ENCODE measurements at places on chromosomes 3 and 15. TPM values are rescaled to one million over a fixed set of nuclear protein-coding genes. Genes with fewer than 3 reads are reported as not detected.

- DNase-seq = no peak
These were observed 209.7 kb downstream of the P3H2 start for GRCh38 chr3:189911001-189911400.

GRCh38 chr3:32442766-32443165 is 51.1 kb downstream of the CMTM7 start:
- DNase-seq = no peak

GRCh38 chr3:133153382-133153781 is 115.2 kb downstream of the TMEM108 start:
- DNase-seq = no peak

DNA sequence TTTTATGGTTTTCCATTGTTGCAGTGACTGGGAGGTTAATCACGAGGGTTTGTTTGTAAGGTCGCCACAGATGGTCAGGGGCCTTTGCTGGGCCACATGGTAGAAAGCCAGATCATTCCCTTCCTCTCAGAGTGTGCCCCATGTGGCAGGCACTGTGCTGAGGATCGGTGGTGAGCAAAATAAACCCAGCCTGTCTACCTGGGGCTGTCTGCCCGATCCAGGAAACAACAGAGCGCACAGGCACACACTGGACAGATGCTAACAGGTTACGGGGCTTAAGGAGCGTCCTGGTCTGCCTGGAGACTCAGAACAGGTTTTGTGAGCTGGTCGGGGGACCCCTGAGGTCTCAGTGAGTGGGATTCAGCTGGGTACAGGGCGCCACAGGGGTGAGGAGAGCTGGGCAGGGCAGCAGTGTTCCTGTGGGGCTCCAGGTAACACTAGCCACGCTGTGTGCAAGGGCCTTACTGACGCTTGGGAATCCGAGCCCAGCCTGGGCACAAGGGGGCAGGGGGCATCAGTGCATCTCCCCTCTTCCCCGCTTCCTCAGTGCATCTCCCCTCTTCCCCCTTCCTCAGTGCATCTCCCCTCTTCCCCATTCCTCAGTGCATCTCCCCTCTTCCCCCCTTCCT is 136.4 kb downstream of the DNAJB8 start:
- no peak for DNase-seq

GRCh38 chr3:181713280-181713647 is 1.5 kb downstream of the SOX2 start:
- no peak for DNase-seq

DNA sequence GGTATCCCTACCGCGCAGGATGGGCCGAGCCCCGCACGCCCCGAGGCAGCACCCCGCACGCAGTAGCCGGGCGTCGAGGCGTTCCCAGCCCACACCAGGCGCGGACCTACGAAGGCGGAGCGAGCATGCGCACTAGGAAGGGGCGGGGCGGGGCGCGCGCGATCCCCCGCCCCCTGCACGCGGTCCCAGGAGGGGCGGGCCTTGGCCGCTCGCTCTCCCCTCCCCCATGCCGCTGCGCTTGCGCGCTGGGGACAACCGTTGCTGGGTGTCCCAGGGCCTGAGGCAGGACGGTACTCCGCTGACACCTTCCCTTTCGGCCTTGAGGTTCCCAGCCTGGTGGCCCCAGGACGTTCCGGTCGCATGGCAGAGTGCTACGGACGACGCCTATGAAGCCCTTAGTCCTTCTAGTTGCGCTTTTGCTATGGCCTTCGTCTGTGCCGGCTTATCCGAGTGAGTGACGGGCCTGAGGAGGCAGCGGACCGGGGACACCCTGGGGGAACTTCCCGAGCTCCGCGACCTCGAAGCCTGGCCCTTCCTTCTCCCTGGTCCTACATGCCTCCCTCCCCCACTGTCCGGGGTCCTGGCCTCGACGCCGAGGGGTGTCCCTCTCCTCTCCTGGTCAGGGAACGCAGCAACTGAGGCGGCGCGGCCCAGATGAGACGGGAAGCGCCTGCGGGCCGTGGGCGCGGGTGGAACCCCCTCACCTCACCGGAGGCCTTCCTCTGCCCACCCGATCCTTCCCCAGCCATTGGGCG is at the start of gene SPESP1:
Gene SPESP1 (plus strand): TSS at position 258 of the 755 bp plus-strand sequence. CDS start 129 bp downstream, at position 387.
- peak; percentile 77 for DNase-seq

DNA sequence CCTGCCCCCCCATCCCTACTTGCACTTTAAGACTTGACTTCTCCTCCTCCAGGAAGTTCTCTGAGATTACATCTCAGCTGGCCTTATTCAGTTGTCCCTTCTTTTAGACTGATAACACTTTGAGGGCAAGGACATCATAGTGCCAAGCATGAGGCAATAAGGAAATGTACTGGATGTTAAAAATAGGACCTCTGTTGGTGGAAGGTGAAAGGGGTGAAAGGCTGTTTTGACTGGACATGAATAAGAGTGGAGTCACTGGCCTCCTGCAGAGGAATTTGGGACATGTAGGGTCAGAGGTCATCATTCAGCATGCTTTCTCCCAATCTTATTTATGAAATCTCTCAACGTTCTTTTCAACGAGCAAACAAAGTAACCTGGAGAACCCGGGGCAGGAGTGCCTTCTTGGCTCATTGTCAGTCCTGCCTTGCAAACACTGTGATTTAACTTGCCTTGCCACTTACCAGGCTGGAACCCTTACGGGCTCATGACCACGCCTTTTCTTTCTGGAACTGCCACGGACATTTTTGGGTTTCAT is 38.6 kb downstream of the TRIM71 start:
- no peak for DNase-seq

DNA sequence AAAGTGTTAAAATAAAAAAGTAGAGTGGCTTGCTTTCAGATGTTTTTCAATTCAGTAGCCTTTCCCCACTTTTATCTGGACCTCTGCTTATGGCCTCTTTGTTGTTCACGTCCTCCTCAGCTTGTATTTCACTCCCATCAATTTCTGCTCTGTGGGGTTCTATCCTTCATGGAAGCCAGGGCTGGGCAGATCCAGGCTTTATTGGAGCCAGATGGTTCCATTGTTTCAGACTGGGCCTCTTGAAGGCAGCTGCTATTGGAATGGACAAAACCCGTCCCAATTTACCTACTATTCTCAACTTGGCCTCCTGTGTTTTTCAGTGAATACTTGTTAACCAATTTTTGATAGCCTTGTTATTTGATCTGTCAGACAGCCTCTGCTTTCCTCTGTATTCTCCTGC is 10.9 kb upstream of the AADACL2 start:
- peak; percentile 2 for DNase-seq

DNA sequence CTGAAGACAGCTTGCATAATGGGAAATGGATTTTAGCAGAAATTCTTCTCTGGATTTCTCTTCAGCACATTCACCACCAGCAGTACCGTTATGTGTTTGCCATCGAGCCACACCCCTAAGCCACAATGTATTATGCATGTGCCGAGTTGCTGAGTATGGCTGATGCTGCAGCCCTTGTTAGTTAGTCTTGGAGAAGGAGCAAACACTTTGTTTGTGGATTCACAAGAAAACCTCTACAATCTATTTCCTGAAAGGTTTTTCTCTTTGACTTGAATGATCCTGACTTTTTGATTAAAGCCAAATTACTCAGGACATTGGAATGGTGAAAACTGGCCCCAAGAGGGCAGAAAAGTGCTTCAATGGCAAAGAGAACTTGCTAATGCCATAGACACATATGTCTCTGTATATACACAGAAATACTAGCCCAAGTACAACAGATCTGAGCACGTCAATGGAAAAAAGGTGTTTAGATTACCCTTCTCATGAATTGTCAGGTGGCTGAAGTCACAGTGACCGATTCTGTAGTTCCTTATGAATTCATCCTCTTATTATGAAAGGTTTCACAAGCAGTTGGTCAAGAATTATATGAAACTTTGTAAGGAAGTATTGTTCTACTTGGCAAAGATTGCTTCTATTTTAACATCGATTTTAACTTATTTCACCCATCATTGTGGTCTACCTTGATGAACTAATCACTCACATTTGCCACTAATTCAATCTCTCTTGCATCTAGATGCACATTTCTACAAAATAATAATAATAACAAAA is 103.0 kb downstream of the P3H2 start:
- DNase-seq = peak; percentile 71

DNA sequence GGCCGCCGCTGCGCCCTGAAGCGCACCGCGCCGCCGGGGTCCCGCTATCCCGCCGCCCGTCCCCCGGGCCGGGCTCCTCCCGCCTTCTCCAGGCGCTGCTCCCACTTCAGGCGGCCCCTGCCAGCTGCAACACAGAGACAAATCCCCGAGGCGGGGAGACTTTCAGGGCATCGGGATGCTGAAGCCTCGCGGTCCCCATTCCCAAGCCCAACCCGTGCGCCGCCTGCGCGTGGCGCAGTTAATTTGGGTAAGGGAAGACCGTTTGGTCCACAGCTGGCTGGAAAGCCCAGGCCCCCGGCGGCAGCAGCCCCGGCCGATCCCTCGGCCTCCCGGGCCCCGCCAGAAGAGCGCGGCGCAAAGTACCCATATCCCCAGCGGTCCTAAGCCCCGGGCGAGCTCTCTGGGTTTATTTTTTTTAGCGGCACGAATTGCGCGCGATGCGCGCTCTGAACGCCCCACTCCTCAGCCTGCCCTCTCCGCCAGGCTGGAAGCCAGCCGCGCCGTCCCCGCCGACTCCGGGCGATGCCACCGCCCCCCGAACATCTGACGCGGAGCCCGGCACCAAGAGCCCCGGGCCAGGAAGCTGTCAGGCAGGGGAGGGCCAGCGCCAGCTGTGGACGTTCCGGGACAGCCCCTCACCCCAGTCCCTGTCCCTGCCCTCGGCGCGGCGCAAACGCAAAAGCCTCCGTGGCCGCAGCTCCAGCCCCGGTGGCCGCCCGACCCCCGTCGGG is 517 bp downstream of the FBN1 start:
- peak; percentile 83 for DNase-seq

- DNase-seq = peak; percentile 98
These were observed 51.4 kb upstream of the RNF7 start for GRCh38 chr3:141686466-141687291.

DNA sequence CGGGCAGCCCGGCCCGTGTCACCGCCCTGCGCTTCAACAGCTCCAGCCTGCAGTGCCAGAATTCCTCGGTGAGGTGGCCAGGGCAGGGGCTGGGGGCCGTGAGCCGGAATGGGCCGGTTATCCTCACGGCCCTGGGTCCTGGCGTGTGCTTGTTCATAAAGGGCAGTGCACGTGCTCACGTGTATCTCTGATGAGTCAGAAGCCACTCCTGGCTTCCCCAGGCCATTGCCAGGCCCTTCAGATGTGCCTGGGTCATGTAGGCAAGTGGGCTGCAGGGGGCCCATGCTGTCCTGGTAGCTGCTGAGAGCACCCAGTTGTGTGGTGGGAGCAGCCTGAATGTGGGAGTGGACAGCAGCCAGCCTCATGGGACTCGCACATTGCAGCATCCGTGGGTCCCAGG is 29.2 kb downstream of the PLXNA1 start:
- DNase-seq = no peak

- DNase-seq = peak; percentile 83
These were observed 37.5 kb downstream of the NBEAL2 start for GRCh38 chr3:47016934-47017435.

GRCh38 chr3:69252631-69253030 is 130.2 kb upstream of the LMOD3 start:
- peak; percentile 16 for DNase-seq

DNA sequence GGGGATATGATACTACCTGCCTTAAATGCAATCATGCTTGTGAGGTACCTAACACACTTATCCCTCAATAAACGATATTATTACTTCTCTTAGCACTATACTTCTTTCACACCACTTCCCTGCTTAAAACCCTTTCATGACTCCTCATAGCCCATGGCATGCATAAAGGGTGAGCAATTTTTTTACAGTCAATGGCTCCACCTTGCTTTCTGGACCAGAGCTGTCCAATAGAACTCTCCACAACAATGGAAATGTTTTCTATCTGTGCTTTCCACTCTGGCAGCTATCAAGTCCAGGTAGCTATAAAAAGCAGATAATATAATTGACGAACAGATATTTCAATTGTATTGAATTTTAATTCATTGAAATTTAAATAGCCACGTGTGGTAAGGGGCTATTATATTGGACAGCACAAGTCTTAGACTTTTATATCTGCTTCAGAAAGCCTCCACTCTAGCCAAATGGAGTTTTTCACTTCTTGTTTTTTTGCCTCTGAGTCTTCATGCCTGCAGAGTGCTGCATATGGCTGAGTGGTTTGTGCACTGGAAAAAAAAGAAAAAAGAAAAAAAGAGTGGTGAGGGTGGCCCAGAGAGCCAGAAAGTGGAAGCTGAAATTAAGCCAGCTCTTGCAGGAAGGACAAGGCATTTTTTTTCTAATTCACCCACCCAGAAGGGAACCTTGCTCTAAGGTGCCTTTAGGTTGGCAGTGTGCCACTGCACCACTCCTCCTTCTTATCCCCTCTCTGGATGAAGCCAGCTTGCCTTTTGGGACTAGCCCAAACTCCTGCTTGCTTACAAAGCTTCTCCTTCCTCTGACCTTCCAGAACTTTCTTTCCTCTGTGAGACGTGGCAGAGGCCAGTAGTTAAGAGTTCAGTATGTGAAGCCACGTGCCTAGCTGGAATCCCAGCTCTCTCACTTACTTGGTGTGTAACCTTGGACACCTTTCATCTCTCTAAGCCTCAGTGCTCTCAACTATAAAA is 239.0 kb upstream of the LRTM1 start:
- DNase-seq = no peak

DNA sequence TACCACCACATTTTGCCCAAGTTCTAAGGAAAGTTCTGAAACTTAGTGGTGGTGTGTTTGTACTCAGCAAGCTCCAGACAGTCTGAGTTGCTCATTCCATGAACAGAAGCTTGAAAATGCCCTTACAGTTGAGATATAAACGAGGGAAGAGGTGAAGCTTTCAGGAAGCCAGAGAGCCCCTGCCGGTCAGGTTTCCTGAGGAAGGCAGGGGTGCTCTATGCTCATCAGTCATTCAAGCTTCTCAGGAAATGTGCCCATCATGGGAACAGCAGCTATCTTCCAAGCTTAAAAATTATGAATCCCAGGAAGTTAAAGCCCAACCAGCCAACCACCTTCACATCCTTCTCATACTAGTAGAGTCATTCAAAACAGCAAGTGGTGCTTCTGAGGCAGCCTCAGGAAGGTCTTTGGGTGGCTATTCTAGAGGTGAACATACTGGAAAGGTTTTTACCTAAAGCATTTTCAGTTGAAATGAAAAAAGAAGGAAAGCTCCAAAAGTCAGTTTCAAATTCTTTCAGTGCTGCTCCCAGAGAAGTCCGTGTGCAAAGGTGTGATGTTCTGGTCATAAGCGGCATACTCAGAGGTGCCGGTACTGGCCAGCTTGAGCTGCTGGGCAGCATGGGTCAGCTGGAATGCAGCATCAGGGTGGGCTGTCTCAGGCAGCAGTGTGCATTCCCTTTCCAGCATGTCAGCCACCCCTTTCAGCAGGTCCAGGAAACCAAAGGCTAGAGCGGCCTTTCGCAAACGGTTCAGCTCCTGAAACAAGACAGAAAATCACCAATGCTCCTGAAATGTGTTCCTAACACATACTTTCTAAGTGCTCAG is 31.8 kb downstream of the INTS14 start:
- no peak for DNase-seq

GRCh38 chr3:150218236-150218635 is 189.9 kb upstream of the TSC22D2 start:
- no peak for DNase-seq

- no peak for DNase-seq
These were observed 11.1 kb downstream of the ATP10A start for GRCh38 chr15:25852027-25852426.

Gene HHATL
- 12.3 TPM for total RNA-seq

Gene NR2E3
- not detected for total RNA-seq

Gene SNTN
- total RNA-seq = not detected

Gene C3orf33
- 5.4 TPM for total RNA-seq

Data from myocyte (in vitro differentiated cells).